Caki2 (cell line): ENCODE measurements at places on chromosomes 5 and 9.

- no peak for DNase-seq
These were observed 20.3 kb upstream of the UNC5A start for GRCh38 chr5:176789873-176790615.

- no peak for DNase-seq
These were observed 113.6 kb upstream of the ADRA1B start for GRCh38 chr5:159802661-159803060.

DNA sequence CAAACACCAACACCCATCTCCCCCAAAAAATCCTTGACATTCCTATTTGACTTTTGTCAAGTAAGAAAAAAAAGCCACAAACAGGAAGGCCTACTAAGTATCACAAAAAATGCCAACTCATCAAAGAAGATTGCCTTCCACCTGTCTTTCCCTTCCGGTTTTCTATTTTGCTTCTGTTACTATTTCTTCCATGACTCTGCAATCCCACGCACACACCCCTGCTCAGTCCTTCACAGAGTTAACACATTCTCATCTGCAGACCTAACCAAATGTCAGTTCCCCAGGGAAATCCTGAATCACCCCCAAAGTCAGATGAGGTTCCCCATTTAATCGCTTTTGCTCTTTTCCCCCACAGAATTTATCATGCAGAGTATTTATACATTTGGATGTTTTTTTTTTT lies 15.1 kb downstream of the LPAR1 start:
- no peak for DNase-seq

- no peak for DNase-seq
These were observed 32.5 kb downstream of the S1PR3 start for GRCh38 chr9:89023740-89024139.

- DNase-seq, result no peak
These were observed 204.9 kb downstream of the LRRC70 start for GRCh38 chr5:62783374-62784057.

- DNase-seq, result no peak
These were observed 46.7 kb downstream of the SLCO4C1 start for GRCh38 chr5:102249381-102249780.

DNA sequence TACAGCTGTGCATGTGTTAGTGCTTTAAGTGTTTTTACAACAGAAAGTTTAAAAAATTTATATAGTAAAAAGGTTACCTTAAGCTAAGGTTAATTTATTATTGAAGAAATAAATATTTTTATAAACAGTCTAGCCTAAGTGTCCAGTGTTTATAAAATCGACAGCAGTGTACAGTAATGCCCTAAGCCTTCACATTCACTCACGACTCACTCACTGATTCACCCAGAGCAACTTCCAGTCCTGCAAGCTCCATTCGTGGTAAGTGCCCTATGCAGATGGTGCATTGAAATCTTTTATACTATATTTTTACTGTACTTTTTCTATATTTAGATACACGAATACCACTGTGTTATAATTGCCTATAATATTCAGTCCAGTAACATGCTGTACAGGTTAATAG lies 159.1 kb downstream of the ROR2 start:
- no peak for DNase-seq

GRCh38 chr5:171316258-171317121 lies 7.4 kb downstream of the TLX3 start:
- DNase-seq, result no peak
